Body of pancreas (tissue), 4 donors: ENCODE measurements at places on chromosomes 6 and 20. TPM values are rescaled to one million over a fixed set of nuclear protein-coding genes. Genes with fewer than 3 reads are reported as not detected.

The ALDH8A1 gene
- total RNA-seq, result 0.26 TPM

The IL17A gene
- total RNA-seq, result not detected

GRCh38 chr6:4790158-4790899 is 14.1 kb downstream of the CDYL start:
- peaks cover 6% of the 10 kb centered on the region for H3K4me1 ChIP-seq
- H3K27ac ChIP-seq, result no peak overlapping the region
- H3K4me3 ChIP-seq, result no peak overlapping the region
- DNase-seq, result no peak
- H3K36me3 ChIP-seq, result no peaks in the 10 kb centered on the region
- no peaks in the 10 kb centered on the region for H3K27me3 ChIP-seq

DNA sequence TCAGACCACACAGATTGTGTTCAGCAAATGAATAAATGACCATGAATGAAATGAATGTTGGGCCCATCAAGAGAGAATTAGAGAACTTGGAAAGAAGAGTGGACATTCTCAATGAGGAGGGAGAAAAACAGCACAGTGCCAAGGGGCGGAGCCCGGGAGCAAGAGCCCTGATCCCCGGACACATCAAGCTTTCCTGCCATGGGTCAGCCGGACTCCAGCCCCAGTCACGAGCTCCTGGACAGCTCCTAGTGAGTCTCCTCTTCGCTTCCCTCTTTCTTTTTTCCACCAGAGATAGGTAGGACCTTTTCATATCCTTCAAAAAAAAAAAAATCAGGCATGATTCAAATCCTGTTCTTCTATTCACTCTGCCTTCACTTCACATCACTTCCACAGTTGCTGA is 274.2 kb downstream of the NRN1 start:
- H3K27ac ChIP-seq, result no peak overlapping the region
- H3K4me1 ChIP-seq, result no peaks in the 10 kb centered on the region
- no peaks in the 10 kb centered on the region for H3K27me3 ChIP-seq
